ENCODE measurements at places on chromosomes 6 and 20. TPM values are rescaled to one million over a fixed set of nuclear protein-coding genes. Genes with fewer than 3 reads are reported as not detected.

GDAP1L1 gene
- polyA plus RNA-seq: 0.57 TPM

EFCAB8 gene
- polyA plus RNA-seq: not detected

- DNase-seq: peak; percentile 51
- H3K4me1 ChIP-seq: no peaks in the 10 kb centered on the region
Measured at GRCh38 chr6:127641905-127642304, 64.9 kb downstream of the C6orf58 start.

DNA sequence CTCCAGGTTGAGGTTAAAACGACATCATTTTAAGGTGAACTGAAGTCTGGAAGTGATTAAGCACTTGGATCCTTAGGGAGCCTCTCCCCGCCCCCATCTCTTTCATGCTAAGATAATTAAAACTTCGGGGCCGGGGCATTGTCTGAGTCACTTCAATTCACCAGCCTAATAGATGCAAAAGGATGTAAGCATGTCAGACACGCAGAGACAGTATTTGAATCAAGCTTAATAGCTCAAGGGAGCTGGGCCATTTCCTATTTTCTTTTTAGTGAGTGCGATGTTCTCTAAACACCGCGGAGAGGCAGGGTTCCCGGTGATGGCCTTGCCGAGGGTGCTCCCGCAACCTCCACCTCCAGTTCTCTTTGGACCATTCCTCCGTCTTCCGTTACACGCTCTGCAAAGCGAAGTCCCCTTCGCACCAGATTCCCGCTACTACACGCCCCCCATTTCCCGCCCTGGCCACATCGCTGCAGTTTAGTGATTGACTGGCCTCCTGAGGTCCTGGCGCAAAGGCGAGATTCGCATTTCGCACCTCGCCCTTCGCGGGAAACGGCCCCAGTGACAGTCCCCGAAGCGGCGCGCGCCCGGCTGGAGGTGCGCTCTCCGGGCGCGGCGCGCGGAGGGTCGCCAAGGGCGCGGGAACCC is 516 bp upstream of the IRF4 start:
- DNase-seq: no peak
- no peak overlapping the region for H3K4me3 ChIP-seq
- no peaks in the 10 kb centered on the region for H3K36me3 ChIP-seq
- H3K27me3 ChIP-seq: peaks cover 96% of the 10 kb centered on the region

- no peak for DNase-seq
- H3K4me1 ChIP-seq: peaks cover 6% of the 10 kb centered on the region
- H3K36me3 ChIP-seq: no peaks in the 10 kb centered on the region
- peak overlapping the region; percentile 20 for H3K27ac ChIP-seq
Measured at GRCh38 chr6:48136856-48137255, 25.9 kb upstream of the PTCHD4 start.

- H3K27ac ChIP-seq: no peak overlapping the region
- no peak overlapping the region for H3K4me3 ChIP-seq
- H3K27me3 ChIP-seq: no peaks in the 10 kb centered on the region
- DNase-seq: no peak
- peaks cover 4% of the 10 kb centered on the region for H3K4me1 ChIP-seq
Measured at GRCh38 chr20:50624351-50625016, 66.9 kb downstream of the RIPOR3 start.

DNA sequence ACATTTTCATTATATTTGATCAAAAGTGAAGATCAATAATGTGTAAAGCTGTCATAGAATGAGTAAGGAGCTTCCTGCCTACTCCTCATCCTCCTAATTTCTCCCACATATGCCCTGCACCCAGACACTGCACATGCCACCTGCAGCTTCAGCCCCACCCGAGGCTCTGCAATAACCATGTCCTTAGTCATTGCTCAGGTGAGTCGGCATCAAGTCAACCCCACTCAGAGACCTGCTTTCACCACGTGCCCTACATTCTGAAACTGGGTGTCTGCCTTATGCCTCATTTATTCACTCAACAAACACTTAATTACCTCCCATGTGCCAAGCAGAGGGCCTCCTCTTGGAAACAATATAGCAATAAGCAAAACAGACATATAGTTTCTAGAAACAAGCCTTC is 15.4 kb upstream of the TNFAIP3 start:
- H3K27me3 ChIP-seq: no peaks in the 10 kb centered on the region
- no peaks in the 10 kb centered on the region for H3K36me3 ChIP-seq
- H3K4me3 ChIP-seq: no peak overlapping the region

- peaks cover 5% of the 10 kb centered on the region for H3K4me1 ChIP-seq
- H3K4me3 ChIP-seq: peak overlapping the region; percentile 15
- DNase-seq: no peak
Measured at GRCh38 chr6:20533746-20534294, 437 bp upstream of the CDKAL1 start.

DNA sequence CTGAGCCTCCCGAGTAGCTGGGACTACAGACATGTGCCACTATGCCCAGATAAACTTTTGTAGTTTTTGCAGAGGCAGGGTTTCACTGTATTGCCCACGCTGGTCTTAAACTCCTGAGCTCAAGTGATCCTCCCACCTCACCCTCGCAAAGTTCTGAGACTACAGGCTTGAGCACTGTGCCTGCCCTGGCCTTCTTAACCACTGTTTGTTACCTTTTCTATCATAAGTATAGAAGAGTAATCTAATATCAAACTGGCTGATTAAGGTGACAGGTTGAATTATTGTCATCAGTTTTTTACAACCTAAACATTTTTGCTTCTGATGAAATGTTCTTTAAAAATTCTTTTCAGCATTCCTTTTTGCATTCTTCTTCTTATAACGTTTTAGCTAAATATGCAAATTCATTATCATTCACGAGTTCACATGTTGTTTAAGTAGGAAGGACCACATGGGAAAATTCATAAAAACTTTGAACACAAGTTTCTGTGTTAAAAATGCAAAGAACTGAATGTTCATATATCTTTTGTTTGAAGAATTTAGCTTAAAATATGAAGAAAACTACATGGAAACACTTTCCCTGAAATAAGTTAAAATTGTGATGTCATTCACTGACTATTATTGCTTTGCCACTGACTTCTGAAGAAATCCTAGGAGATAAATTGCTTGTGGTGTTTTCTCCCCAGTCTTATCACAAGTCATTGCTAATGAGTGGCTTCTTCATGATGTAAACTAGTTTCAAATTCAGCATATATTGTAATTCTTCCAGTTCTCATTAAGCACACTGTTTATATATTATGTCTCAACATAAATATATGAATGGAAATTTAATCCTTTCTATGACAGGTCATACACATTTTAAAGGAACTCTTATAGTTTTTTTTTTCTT is 106.7 kb downstream of the ADGRB3 start:
- H3K4me1 ChIP-seq: no peaks in the 10 kb centered on the region
- H3K36me3 ChIP-seq: no peaks in the 10 kb centered on the region
- no peak overlapping the region for H3K4me3 ChIP-seq
